ENCODE measurements at places on chromosomes 1 and 21.

GRCh38 chr1:55214934-55215193 is 300 bp downstream of the USP24 start:
- no peak for DNase-seq

DNA sequence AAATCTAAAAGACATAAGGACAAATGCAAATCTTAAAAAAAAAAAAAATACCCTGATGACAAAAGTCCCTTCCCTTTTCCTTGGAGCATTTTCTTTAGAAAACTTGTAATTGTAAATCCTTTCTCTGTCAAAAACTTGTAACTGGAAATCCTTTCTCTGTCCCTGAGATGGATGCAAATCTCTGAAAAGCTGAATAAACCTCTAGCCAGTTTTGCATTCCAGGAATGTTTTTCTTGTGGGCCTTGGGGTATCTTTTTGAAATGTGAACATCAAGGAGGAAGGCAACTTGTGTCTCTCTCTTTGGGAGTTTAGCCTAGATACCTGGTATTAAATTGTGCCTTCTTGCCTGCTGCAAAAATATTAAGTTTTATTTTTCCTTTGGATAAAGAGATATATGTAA is 305.3 kb downstream of the KCNT2 start:
- DNase-seq, result no peak

GRCh38 chr1:167650269-167651160 is 20.5 kb downstream of the RCSD1 start:
- DNase-seq, result no peak

- DNase-seq, result no peak
These were observed 63.9 kb upstream of the AK4 start for GRCh38 chr1:65084066-65084465.

DNA sequence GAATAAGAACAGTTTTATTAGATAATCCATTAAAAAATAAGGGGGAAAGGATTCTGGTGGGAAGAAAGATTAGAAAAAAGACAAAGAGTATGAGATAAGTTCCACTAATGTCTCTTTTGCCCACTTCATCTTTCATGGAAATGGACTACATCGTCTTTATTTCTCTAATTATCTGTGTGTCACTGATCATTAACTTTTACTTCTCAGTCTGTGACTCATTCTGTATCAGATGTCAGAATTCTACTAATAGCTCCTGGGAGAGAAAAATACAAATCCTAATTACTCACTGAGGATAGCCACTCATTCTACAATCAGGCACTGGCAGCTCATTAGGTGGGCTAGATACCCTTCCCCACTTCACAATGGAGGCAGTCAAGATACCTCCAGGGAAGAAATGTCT is 41.7 kb downstream of the ILDR2 start:
- no peak for DNase-seq

GRCh38 chr1:18681423-18681835 is 50.8 kb downstream of the PAX7 start:
- DNase-seq, result peak; percentile 44

DNA sequence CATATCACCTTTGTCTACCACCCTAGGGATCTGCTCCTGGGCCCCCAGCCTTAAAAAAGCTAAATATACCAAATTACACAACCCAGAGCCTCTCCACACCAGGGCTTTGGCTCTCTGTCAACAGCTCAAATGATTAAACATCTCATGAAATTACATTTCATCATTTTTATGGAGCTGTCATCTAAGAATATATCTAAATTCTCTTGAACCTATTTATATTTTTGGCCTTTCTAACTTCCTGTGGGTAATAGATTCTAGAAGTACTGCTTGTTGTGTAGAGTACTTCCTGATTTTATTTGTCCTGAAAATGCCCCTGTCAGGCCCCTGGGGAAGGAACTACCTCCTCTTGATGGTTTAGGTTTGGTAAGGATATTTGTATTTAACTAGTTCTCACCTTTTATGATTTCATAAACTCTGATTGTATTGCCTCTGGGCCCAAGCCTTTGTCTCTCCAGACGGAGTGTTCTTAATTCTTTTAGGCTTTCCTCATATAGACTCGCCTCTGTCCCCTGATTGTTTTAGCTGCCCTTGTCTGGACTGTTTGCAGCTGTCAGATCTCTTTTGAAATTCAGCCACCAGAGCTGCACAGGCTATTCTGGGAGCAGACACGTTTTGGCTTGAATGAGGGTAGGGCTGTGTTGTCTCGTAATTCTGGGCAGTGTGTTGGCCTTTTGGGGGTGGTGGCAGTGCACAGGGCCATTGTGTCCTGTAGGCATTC is 16.6 kb downstream of the MYOG start:
- peak; percentile 13 for DNase-seq

DNA sequence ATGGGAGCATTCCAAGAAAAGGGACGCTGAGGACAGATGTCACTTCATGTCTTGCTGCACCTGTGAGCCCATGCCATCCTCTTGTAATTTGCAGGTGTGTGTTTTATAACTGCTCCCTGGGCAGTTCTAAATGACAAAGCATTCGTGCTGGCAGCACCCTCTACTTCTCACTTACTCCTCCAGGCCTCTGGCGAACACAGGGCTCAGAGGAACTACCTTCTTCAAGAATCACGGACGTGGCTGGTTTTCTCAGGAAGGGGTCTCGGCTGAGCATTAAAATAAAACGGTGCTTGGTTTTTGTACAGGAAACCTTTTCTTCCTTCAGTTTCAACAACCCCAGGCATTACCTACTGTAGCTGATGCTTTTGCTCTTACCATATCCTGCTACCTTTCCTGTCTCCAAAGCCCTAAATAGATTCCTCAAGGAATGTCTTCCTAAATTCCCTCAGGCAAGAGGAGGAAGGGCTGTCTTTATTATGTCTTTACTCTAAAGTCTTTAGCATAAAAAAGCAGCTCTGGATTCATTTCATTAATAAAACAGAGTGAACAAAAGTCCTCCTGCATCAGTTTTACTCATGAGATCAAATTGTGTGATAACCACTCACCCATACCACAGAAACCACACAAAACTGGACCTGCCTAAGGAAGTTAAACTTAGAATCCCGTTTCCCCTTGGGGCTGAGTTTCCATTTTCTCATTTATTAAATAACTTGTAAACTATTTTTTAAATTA is 79.0 kb upstream of the MAP10 start:
- no peak for DNase-seq

DNA sequence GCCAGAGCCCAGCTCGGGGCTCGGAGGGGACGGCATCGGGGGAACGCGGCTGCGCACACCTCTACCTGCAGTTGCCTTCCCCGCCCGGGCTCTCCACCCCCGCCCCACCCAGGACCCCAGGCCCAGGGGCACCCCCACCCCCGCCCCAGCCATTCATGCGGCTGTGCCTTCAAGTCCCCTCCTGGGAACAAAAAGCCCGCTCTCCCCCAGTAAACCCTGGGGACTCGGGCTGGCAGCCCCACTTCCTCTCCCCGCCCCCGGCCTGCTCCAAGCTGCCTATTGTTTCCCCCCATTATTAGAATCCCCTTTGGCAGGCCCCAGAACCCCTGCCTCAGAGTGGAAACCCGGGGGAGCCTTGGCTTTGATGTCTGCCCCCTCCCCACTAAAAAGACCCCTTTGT is 18.0 kb downstream of the MEGF6 start:
- DNase-seq, result no peak
